ENCODE measurements at places on chromosomes 11 and 22.

GRCh38 chr11:130671801-130672700, 223.6 kb downstream of the ADAMTS15 start:
- no peak for DNase-seq

DNA sequence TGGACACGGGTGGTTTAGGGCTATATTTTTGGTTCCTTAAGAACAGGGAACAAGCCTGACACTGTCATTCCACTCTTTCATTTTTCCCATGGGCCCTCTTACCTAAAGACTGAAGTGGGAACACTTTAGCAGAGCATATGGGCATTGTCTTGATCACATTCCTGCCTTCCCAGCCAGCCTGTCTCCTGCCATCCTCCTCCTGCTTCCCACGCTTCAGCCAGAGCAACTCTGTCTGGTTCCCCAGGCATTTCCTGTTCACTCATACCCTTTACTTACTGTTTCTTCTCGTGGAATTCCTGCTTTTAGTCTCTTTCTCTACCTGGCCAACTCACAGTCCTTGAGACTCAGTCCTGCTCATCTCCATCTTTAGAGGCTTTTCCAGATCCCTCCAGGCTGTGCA, 22.8 kb downstream of the MRPL16 start:
- no peak for DNase-seq

GRCh38 chr11:67366961-67367760, 6.2 kb downstream of the CLCF1 start:
- DNase-seq, result no peak

DNA sequence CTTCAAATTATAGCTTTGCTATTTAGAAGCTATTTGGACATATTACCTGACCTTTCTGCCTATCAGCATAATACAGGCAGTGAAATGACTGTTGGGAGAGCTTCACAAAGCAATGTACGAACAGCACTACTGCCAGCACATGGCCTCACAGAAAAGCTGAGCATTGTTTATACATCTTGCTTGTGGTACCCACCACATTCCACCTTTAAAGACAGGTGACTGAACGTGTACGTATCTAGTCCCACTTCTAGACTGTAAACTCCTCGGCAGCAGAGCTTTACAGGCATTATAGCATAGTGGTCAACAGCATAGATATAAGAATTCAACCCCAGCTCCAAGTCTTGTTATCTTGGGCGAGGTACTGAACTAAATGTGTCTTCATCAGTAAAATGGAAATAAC, 1.6 kb downstream of the JOSD1 start:
- DNase-seq, result no peak

- no peak for DNase-seq
Measured at GRCh38 chr11:134537941-134538340, 125.9 kb upstream of the B3GAT1 start.

GRCh38 chr11:107591378-107592230, 657 bp downstream of the ELMOD1 start:
- no peak for DNase-seq

DNA sequence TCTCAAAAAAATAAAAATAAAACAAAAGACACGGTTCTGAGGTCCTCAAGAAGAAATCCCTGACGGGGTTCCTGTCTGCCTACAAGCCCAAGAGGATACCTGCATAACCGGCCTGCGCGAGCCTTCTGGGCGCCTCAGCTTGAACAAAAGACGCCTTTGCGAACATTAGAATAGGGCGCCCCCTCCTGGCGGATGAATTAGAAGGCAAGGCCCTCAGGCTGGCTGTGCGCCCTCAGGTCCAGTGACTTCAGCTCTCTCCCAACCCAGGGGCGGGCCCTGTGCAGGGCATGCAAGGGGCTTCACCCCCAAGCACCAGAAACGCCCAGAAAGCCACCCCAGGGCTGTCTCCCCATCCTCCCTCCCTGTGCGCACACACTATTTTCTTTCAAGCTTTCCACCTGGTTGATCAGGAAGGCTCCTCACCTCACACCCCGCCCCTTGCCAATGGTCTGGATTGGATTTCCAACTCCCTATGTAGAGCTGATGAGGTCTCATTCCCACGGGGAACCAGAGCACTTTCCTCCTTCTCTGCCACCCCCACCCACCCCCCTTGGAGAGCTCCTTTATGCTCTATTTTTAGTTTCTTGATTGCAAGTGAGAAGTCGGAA, 273.3 kb downstream of the BUD13 start:
- peak; percentile 7 for DNase-seq

DNA sequence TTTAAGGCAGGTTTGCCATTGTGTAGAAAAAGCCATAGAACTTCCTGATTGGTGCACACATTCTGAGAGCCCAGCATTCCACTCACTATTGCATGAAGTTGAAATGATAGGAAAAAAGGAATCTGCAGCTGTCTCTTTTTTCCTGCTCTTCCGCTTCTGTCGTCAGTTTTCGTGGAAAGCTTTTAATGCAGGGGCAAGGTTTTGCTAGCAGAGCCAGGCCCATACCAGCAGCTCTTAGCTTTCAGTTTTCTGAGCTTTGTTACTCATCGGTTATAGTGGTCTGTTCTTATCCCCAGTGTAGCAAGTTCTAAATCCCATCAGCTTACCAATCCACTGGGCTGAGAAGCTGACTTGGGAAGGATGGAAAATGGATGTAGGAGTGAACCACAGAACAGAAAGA, 162.9 kb upstream of the TTC12 start:
- DNase-seq, result no peak

DNA sequence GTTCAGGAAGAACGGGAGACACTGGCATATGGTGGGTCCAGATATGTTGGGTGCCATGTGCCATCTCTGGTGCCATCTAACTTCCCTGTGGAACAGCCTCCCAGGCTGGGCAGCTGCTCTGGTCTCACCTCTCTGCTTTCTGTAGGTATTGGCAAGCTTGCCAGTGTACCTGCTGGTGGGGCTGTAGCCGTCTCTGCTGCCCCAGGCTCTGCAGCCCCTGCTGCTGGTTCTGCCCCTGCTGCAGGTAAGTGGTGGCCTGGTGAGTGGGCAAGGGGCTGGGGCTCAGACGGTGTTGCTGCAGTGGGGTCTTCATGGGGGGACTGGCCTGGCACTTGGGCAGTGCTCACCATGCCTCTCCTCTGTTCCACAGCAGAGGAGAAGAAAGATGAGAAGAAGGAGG, 2.6 kb downstream of the RPLP2 start:
- no peak for DNase-seq

DNA sequence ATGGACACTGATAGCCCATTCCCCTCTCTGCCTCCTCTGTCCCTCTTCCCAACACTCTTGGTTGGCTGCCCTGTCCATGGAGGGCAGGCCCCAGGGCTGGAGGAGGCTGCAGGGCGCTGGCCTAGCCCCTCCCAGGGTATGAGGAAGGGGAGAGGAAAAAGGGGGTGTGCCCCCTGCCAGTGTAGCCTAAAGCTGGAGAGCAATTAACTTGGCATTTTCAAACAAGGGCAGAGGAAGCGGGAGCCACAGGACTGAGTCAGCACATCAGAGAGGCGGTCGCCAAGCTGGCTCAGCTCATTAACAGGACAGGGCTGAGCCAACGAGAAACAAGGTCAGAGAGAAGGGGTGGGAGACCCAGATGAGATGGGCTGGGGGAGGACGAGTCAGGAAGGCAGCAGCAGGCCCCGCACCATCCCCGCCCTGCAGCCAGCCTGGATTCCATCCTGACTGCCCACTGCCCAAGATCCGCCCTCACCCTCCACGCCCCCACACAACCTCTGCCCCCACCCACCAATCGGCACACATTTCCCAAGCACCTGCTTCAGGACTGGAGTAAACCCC, 76.3 kb downstream of the BUD13 start:
- DNase-seq, result no peak

DNA sequence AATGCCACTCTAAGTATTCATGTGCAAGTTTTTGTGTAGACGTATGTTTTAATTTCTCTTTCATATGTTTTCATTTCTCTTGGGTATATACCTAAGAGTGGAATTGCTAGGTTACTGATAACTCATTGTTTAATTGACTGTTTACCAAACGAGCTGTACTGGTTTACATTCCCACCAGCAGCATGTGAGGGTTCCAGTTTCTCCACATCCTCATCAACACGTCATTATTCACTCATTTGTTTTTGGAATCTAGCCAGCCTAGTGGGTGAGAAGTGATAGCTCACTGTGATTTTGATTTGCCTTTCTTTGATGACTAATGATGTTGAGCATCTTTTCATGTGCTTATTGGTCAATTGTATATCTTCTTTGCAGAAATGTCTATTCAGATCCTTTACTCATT, 4.0 kb downstream of the ANKRD13D start:
- DNase-seq, result no peak

DNA sequence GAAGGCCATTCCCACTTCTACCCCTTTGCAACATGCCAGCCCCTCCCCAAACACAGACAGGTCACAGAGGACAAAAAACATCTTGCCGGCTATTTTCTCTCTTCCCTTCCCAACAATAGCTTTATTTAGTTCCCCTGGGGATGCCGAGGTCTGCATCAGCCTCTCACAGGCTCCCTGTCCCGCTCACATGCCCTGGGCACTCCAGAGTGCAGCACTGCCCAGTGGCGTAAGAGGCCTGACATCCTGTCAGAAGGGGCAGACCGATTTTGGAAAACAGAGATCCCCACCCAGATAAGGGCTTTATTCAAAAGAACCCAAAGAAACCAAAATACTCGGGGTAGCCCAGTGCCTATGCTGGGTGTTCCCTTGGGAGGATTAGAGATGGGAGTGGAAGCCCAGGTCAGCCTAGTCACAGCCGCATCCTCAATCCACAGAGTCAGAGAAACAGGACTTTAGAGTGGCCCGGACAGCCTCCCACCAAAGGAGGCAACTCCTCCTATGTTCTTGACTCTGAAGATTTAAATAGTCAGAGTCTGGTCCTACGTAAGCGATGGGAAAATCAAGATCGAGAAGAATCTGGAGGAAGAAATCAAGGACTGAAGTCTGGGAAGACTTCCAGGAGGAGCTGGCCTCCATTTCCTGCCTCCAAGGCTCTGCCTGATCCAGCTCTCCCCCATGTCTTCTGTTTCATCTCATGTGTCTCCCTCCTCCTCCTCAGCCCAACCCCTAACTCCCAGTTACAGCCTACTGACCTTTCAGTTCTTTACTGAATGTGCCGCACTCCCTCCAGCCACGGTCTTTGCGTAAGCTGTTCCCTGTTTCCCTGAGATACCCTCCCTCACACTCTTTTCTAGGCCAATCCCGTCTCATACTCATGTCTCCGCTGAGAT, 129.3 kb downstream of the FBXO7 start:
- no peak for DNase-seq

DNA sequence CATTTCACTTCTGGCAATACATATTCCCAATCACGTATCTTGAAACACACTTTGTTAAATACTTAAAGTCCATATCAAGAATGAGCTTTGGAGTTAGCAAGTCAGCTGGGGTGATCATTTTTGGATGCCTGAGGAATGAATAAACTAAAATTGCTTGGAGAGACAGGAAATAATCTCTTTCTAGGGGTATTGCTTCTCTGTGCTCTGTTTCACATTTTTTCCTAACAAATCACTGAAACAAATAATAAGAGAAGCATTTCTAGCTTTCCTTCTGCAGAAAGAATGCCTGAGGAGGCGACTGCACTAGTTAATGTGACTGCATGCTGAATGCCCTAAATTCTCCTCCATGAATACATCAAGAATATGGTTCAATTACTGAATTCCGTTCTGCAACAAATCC, 541.4 kb upstream of the CCDC90B start:
- DNase-seq, result no peak

DNA sequence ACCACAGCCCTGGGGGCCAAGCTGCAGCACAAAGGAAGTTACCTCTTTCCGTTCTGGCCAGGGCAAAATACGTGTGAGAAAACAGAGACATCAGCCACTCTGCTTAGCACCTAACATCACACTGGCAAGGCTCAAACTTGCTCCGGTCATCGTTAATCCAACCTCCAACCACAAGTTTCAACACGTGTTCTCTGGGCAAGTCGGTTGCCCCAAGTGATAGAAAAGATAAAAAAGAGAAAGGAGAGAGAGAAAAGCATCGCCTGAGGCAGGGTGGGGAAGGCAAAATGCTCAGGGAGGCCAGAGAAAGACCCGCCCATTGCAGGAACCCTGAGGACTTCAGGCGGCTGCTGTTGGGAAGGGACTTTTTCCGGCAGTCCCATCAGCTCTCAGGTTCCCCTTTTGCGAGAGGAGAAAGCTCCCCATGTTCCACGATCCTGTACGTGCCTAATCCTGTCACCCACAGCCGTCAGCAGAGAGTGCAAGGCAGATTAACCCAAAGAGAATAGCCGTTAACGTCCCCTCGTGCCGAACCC, 18.5 kb upstream of the B4GALNT4 start:
- no peak for DNase-seq

DNA sequence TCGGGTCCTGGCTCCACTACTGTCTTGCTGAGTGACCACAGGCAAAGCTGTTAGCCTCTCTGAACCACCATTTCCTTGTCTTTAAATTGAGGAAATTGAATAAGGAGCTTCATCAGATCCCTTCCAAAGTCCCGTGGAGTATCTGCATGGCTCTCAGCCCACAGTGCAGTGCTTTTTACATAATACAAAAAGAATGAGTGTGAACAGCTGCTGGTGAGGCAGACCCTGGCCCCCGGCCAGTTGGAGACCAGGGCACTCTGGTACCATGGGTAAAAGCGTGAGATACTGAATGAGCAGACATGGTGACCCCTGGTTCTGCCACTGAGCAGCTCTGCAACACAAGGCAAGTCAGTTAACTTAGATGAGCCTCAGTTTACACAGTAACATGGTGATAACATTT, 86.8 kb downstream of the GALNT18 start:
- DNase-seq, result no peak

- DNase-seq, result no peak
Measured at GRCh38 chr11:122723576-122723975, 68.1 kb downstream of the UBASH3B start.

DNA sequence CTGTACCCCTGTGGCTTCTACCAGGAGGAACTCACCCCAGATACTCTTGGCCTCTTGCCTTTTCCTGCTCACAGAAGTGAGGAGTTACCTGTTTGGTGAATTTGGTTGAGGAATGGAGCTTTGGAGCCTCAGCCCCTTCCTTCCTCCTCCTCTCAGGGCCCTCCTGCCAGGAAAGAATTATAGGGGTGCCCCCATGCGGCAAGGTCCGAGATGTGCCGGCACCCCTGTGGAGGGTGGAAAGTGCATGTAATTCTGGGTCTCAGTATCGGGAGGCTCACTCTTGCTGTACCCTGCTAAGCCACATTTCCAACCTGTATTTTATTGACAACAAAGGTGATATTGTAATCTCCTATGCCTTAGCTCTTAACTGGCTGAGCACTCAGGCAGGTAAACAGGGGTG, 13.7 kb upstream of the IGSF22 start:
- DNase-seq, result no peak
